ENCODE measurements at places on chromosomes 7 and 10.

- DNase-seq, result no peak
Observed at GRCh38 chr7:35487402-35487801, 207.5 kb downstream of the HERPUD2 start.

DNA sequence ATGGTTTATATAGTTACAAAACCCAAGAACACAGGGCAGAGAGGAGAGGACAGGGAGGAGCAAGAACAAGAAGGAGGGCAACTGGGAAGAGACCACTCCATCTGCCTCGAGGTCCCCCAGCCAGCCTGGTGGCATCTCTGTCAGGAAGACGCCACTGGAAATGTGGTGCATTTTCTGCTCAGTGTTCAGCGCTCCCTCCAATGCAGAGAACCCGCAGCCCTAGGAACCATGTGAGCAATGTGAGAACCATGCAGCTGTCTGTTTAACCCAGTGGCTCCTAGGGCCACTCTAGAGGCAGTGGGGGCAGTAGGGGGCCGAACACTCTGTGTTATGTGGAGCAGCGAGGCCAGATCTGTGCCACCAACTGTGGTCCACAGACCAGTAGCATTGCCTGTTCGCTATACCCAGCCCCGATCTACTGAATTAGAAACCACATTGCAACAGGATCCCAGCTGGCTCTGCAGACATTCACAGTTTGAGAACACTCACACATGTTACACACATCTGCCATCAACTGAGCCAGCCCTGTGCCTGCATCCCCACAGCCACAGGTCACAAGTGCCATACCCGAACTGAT lies 110.2 kb downstream of the CPXM2 start:
- no peak for DNase-seq

DNA sequence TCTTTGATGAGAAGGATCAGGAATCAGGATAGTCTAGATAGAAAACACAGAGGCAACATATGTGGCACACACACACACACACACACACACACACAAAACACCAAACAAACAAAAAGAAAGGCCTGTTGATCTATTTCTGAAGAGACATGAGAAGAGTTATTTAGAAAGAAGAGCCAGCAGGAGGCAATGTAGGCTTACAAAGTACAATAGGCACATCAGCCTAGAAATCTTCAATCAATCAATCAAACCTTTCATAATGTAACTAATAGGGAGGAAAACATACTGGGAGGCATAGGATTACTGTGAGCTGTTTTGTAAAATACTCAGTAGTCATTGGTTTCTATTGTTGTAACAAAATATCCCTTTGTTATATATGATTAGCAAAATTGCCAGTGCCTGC lies 47.3 kb upstream of the TES start:
- no peak for DNase-seq

DNA sequence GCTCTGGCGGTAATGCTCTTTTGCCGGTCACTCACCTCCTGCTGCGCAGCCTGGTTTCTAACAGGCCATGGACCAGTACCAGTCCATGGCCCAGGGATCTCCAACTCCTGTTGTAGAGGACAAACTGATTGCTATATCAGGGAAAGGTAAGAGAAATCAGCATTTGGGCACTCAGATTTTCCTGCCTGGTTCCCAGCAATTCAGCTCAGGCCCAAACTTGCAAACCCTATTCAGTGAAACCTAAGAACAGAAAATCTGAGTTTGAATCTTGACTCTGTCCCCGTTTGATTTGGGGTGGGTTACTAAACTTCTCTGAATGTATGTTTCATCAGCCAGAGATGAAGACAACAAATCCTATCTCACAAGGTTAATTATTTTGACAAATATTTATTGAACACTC lies 77.4 kb downstream of the GFRA1 start:
- DNase-seq, result no peak

GRCh38 chr7:113209449-113210203 lies 91.3 kb upstream of the SMIM30 start:
- no peak for DNase-seq

DNA sequence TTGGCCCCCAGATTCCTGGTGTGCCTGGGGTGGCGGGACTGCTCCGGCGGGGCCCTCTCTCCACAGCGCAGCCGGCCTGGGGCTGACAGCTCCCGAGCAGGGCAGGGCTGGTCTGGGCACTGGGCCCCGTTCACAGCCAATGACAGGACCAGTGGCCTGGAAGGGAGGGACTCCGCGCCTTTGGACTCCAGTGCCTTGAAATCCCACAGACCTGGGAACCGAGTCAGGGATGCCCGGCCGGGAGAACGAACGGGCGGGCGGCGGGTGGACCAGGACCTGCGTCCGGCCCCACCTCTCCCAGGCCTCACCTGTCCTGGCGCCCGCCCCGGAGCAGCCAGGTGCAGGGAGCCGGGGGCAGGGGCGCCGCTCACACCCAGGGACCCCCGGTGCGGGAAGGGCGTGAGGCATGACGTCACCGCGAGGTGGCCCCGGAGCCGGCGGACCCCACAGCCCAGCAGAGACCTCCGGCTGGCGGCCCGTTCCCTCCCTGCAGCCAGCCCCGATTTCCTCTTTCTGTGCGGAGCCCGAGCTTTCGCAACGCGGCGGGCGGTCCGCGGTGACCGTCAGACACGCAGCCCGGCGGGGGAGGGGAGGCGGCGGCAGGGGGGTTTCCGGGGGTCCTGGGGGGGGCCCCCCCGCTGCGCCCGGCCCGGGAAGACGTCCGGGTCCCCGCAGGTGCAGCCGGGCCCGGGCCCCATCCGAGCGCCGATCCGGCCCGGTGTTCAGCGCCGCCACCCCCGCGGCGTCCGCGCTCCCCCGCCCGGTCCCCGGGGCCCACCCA lies 743 bp downstream of the ADAP1 start:
- no peak for DNase-seq

GRCh38 chr10:36738738-36739431 lies 386.5 kb upstream of the ANKRD30A start:
- no peak for DNase-seq

DNA sequence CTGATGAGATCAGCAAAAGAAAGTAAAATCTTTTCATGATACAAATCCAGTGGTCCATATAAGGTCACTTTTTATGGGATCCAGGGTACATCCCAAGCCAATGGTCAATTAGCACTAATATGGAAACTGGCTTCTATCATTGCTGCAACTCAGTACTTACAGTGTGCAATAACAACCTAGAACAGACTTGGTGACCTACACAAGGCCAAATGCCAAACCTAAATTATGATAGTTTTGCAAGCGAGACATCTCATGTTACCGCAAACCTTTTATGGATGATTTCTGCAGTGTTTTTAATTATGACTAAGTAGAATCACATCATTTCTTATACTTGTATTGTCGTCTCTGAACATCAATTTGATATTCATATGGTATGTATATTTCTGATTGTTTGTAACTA lies 583.5 kb upstream of the SEMA3D start:
- DNase-seq, result no peak
